Right atrium auricular region (tissue), 2 donors: ENCODE measurements at places on chromosomes 4 and X. TPM values are rescaled to one million over a fixed set of nuclear protein-coding genes. Genes with fewer than 3 reads are reported as not detected.

Gene CITED1
- total RNA-seq: 0.51 TPM

Gene REELD1
- total RNA-seq: not detected

Gene FGF13
- 1.9 TPM for total RNA-seq

Gene CSN1S1
- not detected for total RNA-seq

Gene TEX13C
- total RNA-seq: not detected

Gene TRIM75
- not detected for total RNA-seq

Gene ATP5ME
- total RNA-seq: 265 TPM

Gene HSFX2
- total RNA-seq: 0.79 TPM

Gene IL13RA1
- total RNA-seq: 14.5 TPM

Gene TRAM1L1
- total RNA-seq: 0.41 TPM

Gene EVC2
- total RNA-seq: 7.0 TPM

Gene SSX1
- not detected for total RNA-seq

Gene ANXA5
- total RNA-seq: 186 TPM

Gene ZNF185
- total RNA-seq: 1.3 TPM

Gene IL1RAPL2
- total RNA-seq: not detected
